CD4-positive, alpha-beta T cell treated with Interleukin-17A for 1 hour (primary cell): ENCODE measurements at places on chromosomes 3 and 15.
A peak's percentile ranks its signal among the peaks of the same experiment; 100 is the strongest.

DNA sequence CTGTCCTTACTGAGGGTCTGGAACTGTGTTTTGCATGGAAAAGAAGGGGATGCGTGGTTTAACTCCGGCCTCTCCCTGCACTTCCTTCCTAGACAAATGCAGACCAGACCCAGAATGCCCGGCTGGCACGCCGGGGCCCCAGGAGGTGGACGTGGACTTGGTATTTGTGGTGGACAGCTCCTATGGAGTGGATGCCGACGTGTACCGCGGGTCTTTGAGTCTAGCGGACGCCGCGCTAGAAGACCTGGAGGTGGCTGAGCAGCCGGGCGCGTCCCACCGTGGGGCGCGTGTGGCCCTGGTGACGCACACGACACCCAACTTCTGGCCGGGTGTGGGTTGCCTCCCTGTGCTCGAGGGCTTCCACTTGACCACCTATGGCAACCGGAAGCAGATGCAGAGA is 81.8 kb upstream of the COL6A5 start:
- DNase-seq = no peak

DNA sequence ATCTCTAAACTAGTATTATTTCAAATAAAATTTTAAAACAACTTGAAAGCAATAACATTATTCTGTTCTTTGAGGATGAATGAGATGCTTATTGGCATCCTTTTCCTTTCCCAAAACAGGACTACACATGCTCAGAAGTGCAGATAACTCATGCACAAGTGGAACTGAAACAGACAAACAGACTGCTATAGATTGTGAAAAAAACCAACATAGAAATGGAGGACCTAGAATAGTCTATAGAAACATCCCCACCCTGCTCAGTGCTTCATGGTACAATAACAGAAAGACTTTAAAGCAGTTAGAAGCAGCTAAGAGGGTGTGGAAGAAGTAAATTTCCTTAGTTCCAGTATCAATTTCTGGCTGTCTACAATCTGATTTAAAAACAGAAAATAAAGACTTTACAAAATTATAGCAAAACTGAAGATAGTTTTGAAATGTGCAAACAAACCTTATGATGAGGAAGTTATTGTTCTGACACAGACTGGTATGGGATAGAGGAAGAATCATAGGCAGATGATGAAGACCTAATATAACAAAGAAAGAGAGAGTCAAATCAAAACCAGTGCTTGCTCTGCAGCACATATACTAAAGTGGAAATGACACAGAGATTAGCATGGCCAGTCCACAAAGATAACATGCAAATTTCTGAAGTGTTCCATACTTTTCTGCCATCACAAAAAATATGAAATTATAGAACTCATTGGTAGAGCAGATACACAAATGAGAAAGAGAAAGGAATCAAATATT is 1025.4 kb downstream of the SQOR start:
- no peak for DNase-seq

DNA sequence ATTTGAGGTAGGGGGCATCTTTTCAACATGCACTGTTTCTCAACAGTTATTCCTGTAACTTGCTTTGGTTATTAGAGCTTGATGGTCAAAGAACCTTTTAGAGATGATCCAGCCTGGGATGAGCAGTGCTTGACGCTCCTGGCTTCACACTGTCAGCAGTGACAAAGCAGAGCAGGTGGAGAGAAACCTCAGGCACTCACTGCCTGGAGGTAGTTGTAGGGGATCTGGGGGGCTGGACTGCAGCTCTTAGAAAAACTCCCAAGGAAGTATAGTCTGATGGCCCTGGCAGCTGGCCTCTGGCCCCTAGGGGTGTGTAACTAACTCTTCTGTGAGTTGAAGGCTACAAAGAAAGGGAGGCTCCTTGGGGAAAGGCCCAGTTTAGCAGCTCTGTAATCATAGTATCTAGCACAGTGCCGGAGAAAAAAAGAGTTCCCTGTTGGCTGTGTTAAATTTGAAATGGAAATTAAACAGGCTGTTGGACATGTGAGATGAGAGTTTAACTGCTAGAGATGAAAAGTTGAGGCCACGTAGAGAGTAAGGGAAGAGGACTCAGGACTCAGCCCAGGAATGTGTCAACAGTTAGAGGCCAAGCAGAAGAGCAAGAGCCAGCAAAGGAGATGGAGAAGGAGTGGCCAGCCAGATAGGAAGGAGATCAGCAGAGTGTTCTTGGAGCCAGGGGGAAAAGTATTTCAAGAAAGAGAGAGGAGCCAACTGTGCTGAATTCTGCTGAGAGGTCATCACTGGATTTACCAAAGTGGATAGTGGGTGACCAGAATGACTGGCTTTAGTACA is 14.2 kb downstream of the OXNAD1 start:
- no peak for DNase-seq

DNA sequence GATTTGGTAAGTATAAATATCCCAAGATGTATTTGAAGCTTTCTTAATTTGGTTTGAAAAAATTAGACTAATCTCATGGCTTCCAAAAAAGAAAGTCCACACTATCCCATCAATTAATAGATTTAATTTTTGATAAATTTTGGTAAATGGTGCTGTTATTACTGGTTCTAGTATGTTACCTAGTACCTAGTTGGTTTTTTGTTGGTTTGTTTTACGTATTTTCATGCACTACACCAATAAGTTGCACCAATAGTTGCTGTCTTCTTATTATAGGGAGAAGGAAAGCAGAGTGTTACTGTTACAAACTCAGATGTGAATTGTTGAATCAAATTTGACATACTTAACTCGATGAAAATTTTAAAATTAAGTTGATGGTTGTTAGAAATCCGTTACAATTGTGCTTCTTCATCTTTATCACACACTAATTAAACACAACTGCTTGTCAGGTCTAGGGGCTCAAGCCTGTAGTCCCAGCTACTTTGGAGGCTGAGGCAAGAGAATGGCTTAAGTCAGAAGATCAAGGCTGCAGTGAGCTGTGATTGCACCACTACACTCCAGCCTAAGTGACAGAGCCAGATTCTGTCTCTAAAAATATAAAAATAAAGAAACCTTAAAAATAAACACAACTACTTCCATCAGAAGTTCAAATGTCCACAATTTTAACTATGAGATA is 23.1 kb upstream of the MBNL1 start:
- no peak for DNase-seq

DNA sequence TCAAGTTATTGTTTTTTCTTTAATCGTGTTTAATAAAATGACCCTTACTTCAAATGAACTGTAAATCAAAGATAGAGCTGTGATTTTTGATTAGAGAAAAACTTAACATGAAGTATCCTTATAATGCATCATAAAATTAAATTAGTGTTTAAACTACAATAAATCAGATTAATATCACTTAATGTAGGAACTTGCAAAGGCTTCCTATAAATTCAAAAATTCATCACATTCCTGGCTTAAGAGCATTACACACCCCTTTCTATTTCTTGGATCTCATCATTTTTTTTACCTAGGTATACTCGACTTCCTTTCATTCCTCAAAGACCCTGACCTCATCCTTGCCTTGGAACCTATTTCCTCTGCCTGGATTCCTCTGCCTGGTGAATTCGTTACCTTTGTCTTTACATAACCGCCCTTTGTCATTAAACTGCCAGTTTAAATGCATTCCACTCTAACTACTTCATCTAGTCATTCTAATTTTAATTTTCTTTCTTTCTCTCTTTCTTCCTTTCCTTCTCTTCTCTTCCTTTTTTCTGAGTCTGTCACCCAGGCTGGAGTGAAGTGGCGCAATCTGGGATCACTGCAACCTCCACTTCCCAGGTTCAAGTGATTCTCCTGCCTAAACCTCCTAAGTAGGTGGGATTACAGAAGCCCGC is 1244.5 kb downstream of the OTOL1 start:
- no peak for DNase-seq

DNA sequence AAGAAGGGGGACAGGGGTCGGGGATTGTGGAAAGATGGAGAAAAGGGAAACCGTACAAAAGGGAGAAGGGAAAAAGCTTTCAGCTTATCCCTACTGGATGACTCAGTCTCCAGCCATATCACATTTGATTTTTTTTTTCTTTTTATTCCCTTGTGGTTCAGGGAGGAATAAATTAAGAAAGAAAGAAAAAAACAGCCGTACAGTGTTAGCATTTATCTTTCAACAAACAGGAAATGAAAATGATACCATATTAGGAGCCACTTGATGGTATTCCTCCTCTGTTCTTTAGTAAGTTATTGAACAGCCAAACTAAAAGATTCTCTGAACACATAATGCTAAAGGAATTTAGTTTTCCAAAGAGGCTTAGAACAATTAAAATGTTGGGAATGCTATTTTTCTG is 594.4 kb downstream of the FOXP1 start:
- no peak for DNase-seq

GRCh38 chr3:73294537-73294936 is 233.1 kb downstream of the EBLN2 start:
- DNase-seq = no peak

DNA sequence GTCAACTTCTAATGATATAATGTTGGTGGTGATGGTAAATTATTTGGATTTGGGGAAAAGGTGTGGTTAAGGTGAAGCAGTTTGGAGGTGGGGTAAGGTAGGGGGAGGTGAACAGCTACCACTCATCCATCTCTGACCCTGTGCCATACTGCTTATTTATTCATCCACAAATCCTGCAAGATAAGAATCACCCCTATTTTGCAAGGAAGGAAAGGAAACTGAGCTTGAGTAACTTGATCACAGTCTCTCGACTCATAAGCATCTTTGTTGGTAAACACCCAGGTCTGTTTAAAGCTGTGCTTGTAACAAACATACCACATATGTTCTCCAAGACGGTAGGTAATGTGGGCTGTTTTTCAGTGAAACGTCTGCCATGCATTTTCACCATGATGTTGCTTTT is 67.3 kb downstream of the PTPRG start:
- DNase-seq = no peak

GRCh38 chr3:45712434-45713110 is 23.4 kb downstream of the SACM1L start:
- no peak for DNase-seq

- DNase-seq = no peak
These were observed 60.2 kb downstream of the TMEM39A start for GRCh38 chr3:119403201-119403600.

DNA sequence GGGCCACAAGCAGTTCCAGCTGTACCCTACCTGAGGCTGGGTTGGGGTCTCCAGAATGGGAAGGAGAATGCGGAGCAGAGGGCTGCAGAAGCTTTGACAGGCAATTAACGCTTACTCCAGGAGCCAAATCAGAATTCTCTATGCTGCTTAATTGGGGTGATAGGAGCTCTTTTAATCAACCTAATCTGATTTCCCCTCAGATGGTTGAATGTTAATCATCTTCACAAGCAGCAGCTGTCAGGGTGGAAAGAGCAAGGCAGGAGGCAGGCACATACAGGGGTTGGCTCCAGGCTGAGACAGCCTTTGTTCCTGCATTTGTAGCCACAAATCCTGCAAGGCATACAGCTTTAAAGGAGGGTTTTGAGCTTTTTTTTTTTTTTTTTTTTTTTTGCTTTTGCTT is 2.6 kb downstream of the CILP start:
- no peak for DNase-seq

GRCh38 chr3:129429602-129430001 is 1.2 kb upstream of the EFCAB12 start:
- no peak for DNase-seq

DNA sequence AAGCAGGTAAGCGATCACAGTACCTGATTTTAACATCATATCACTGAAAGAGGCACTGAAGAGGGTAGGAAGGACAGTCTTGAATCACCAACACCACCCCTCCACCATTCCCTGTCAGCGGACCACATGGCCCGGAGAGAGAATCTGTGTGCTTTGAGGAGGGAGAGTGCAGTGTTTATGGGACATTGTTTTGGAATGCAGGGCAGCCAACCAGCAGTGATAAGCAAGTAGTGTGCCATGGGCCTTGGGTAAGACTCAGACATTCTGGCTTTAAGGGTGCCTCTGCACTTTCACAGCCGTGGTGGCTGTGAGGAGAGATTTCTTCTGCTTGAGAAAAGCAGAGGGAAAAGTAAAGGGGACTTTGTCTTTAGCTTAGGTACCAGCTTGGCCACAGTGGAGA is 46.4 kb downstream of the FAM81A start:
- DNase-seq = no peak

DNA sequence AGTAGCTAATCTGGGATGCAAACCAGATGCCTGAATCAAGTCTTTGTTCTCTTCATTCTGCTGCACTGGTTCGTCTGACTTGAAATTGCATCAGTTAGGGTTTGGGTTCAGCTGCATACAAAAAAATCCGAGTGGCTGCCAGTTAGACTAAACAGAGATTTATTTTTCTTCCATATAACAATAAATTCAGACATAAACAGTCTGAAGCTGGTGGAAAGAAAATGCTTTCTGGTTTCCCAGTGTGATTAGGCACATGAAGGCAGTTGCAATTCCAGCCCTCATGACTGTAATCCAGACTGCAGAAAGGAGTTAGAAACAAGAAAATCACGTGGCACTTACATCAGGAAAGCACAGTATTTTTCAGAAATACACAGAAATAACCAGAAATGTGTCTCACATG is 930.7 kb downstream of the MCTP2 start:
- no peak for DNase-seq

- peak; percentile 88 for DNase-seq
These were observed 270.8 kb downstream of the UACA start for GRCh38 chr15:70492240-70493177.

DNA sequence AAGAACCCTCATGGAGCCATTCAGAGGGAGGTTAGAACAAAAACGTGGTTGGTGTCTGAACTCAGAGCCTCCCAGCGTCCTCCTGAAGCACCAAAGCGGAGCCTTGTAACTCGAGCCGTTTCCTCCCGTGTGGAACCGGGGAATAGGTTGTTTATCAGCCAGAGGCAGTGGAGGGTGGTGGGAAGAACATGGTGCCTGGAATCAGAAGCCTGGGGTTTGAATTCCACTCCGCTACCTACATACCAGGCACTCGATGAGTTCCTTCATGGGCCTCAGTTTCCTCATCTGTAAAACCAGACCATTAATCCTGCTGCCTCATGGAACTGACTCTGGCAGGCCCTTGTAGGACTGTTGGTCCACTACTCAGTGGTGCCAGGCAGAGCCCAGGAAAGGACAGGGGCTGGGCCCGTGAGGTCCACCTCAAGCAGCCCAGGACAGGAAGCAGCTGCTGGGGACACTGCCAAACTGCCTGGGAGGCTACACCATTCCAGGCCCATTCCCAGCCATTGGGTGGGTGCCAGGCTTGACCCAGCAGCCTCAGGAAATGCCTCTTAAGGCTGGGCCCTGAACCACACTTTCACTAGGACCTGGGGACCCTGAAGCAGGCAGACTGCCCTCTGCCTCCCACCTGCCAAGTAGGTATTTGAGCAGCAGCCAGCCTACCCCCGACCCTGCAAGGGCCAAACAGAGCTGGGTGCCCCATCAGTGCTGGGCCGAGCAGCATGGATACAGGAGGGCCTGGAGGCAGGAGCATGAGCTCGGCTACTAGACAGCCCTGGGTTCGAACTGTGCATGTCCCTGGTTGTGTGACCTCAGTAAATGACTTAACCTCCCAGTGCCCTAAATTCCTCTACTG is 33.4 kb downstream of the PRKCD start:
- DNase-seq = no peak

GRCh38 chr15:74193299-74193718 is 9.3 kb downstream of the STRA6 start:
- DNase-seq = no peak

GRCh38 chr15:41018534-41018933 is 65.3 kb downstream of the CHAC1 start:
- no peak for DNase-seq

GRCh38 chr3:3714572-3714971 is 84.7 kb upstream of the LRRN1 start:
- DNase-seq = no peak
